Stimulated activated CD4-positive, alpha-beta T cell treated with anti-CD3 and anti-CD28 coated beads, TNF-alpha, amount 100 ng/mL, for 4 hours (primary cell): ENCODE measurements at places on chromosomes 16 and 17.

- no peak for DNase-seq
These were observed 23.4 kb downstream of the MYO18A start for GRCh38 chr17:29156781-29157180.

- DNase-seq: no peak
These were observed 31.4 kb downstream of the GPRC5B start for GRCh38 chr16:19853132-19853741.

GRCh38 chr17:73291260-73291801 lies 20.5 kb downstream of the CDC42EP4 start:
- DNase-seq: no peak

DNA sequence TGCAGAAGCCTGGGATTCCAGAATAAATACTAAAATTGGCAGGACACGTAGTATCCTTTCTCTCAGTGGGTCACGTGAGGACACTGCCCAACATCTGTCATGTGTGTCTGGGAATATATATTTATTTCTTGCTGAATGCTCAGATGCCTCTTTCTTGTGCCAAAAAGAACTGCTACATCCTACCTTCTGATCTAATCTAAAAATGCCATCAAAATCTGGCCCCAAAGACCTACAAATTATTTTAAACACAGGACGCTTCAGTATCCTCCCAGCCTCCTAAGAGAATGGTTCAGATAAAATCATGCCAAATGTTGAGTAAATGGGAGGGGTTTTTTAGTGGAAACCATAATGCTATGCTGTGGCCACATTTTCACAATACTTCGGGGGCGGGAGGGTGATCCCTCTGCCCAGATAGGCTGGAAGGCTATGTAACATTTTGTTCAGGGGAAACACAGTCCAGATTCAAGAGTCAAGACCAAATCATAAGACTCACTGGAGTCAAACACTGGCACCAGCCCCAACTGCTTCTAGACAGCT lies 22.9 kb upstream of the CORO6 start:
- DNase-seq: no peak

GRCh38 chr17:66777689-66778225 lies 57.2 kb upstream of the CACNG5 start:
- no peak for DNase-seq

DNA sequence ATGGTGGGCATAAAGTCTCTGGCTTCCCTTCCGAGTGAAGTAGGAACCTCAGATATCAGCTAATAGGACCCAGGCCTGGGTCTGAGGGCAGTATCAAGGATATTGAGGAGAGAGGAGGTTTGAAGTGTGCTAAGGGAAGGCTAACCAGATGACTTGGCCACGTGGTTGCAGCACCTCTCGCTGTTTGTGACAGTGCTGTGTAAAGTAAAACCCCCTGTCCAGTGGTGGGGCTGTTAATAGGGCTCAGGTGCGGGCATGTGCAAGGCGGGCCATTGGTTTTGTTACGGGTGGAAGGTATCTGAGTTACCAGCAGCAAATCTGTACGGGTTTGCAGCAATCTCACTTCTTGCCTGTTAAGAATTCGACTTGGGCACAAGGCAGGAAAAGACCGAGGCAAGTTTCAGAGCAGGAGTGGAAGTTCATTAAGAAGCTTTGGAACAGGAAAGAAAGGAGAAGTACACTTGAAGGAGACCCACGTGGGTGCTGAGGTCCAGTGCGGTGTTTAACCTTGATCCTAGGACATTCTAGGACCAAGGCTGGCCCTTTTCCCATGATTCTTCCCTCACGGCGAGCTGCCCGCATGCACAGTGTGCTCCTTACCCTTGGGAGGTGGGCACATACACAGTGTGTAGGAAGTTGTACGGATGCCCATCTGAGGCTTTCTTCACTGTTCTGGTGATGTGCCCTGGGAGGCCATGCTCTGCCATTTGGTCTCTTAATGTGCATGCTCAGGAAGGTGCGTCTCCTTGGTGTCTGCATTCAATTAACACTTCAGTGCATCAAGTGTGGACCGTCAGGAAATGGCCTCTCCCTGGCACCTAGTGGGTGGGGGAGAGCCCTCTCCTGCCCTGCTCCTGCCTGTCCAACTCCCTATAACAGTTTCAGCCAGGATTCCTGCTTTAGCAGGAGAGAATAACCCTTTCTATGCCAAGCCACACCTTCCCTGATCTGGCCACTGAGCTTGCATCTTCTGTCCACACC lies 20.3 kb downstream of the SGF29 start:
- DNase-seq: no peak

GRCh38 chr17:50096758-50097157 lies 1.6 kb downstream of the PDK2 start:
- no peak for DNase-seq

- DNase-seq: no peak
These were observed 213.9 kb downstream of the MRTFB start for GRCh38 chr16:14284930-14285512.

- DNase-seq: no peak
These were observed 407.2 kb upstream of the CCL2 start for GRCh38 chr17:33847900-33848299.

- DNase-seq: no peak
These were observed 96.7 kb upstream of the TMEM132E start for GRCh38 chr17:34482730-34483129.

DNA sequence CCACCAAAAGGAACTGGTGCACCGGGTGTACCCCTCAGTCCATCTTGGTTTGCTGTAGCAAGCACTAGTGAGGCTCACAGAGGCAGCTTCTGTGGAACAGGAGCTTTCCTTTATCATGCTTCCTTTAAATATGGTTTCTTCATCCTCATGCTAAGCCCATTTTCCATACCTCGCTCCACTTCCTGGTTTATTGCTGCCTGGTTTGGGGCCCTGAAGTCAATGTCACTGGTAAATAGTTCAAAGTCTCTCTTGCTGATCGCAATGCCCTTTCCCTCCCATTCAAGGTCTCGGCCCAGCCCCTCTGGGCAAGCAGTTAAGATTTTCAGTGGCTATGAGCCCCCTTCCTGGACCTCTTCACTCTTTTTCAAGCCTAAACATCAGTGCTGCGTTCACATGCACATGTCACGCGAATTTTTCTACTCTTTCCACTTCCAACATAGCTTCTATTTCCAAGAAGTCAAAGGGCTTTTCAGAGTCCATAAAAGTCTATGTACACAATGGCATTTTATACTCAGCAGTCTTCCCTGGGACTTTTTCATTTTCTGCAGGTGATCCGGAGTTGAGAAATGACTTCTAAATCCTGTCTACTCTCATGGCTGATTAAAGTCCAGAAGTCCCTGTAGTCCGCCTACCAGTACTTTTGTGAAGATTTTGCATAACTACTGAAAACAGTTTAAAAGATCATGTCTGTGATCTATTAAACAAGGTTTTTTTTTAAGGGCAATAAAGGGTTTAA lies 323.8 kb upstream of the ZFHX3 start:
- no peak for DNase-seq

DNA sequence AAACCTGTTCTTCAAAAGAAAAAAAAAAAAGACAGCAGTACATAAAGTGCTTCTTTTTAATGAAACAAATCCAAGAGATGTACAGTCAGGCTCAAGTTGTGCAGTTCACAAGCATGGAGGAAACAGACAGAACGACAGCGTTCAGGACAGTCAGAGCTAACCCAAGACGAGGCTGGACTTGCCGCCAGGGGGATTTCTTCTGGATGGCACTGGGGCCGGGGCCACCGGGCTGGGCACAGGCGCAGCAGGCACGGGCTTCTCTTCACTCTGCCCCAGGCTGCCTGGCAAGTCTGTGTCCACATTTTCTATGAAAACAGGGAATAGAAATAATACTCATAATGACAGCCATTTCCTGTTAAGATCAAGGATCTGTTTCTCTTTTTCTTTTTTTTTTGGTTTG lies 4.4 kb upstream of the NT5C start:
- no peak for DNase-seq

GRCh38 chr17:79338152-79338551 lies 263.5 kb downstream of the ENGASE start:
- no peak for DNase-seq

DNA sequence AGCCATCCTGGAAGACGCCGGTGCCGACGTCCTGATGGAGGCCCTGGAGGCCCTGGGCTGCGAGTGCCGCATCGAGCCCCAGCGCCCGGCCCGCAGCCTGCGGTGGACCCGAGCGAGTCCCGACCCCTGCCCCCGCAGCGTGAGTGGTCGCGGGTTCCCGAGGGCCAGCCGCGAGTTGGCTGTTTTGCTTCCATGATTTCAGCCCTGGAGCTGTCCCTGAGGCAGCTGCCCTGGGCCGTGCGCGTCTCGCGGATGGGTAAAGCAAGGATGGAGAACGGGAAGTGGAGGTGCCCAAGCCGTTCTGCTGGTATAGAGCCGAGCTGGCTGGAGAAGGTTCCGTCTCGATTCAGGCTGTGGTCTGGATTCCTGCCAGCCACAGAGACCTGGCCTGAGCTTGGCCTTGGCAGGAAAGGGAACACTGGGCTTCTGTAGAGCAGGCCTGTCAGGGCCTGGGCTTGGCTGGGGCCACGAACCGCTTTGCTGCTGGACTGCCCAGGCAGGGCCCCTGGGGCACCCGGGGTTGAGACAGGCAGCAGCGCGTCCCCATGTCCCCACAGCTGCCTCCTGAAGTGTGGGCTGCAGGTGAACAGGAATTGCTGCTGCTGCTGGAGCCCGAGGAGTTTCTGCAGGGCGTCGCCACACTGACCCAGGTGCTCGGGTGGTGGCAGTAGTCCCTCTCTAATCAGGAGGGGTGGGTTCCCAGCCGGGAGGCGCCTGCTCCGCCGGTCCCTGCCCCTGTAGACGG lies 941 bp upstream of the MRPS34 start:
- no peak for DNase-seq

- DNase-seq: no peak
These were observed 48.9 kb downstream of the UBE2G1 start for GRCh38 chr17:4317610-4318009.

GRCh38 chr17:55172612-55173011 lies 92.1 kb upstream of the HLF start:
- DNase-seq: no peak

- DNase-seq: no peak
These were observed 366.3 kb downstream of the NPIPA8 start for GRCh38 chr16:17970157-17970765.

DNA sequence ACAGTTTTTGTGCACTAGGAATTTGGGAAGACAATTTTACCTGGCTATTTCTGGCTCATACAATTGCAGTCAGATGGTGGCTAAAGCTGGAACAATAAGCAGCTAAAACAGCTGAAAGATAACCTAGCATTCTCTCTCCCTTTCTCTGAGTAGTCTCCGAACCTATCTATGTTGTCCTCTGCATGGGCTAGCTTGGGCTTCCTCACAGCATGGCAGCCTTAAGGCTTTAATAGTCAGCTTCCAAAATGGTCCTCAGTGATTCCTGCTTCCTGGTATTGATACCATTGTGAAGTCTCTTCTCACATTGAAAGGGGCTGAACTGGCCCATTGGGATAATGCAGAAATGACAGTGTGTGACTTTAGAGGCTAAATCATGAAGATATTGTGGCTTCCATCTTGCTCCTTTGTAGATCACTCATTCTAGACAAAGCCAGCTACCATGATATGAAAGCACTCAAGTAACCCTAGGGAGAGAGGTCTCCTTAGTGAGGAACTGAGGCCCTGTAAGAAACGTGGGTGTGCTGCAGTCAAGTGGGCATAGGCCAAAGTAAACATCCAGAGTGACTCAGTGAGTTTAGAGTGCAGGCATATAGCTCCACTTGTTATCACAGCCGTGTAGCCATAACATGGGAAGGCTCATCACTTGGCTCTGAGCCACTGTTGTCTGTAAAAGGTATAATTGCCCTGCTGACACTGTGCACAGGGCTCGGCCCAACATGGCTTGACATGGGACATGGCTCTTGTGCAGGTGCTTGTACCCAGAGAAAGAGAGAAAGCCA lies 5.5 kb upstream of the VKORC1 start:
- DNase-seq: no peak

GRCh38 chr17:79410681-79411080 lies 200.2 kb downstream of the RBFOX3 start:
- DNase-seq: no peak

- DNase-seq: no peak
These were observed 6.9 kb upstream of the GJD3 start for GRCh38 chr17:40371261-40371929.

- DNase-seq: no peak
These were observed 176.3 kb downstream of the CPPED1 start for GRCh38 chr16:12627394-12627793.

DNA sequence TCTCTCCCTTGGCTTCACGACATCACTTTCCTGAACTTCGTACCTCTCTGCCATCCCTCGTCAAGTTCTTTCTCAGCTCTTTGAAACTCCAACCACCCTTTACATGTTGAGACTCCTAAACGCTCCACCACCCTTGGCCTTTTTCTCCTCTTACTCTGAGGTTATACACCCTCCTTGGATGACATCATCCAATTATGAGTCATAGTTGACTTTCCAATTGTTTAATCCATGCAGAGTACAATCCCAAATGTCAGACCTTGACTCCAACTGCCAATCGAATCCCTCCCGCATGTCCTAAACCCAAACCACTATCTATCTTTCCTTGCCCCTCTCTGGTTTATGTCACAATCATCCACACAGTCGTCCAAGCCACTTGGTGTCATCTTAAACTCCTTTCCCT lies 18.4 kb upstream of the C16orf82 start:
- DNase-seq: no peak

- no peak for DNase-seq
These were observed 18.0 kb upstream of the SPATA32 start for GRCh38 chr17:45279898-45280297.

DNA sequence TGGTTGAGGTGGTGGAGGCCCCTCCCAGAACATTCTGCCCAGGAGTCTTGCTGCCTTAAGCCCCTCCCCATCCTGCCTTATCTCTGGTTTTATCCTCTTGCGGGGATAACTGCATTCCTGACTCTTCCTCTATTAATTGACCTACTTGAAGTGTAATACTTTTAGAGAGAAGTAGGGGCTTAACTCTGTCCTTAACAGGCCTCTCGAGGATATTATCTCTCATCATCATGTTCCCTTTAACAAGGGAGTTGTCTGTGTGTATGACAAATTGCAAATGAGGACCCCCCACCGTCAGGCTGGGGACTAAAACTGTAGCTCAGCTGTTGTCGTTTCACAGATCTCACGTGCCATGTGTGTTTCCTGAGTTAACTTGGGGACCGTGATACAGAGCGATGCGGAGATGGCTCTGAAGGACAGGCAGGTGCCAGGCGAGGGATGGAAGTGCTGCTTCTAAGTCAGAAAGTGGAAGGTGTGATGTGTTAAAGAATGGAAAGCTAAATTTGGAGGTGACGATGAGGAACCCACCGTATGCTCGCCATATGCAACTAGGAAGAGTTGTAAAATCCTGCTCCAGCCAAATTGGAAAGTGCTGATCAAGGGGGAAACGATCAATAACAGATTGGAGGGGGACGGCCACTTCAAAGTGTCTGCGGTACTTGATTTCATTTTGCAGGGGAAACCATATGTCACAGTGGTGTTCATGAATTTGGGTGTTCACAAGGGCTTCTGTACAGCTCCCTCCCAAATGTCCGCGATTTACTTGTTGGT lies 106.3 kb downstream of the RPTOR start:
- DNase-seq: no peak

DNA sequence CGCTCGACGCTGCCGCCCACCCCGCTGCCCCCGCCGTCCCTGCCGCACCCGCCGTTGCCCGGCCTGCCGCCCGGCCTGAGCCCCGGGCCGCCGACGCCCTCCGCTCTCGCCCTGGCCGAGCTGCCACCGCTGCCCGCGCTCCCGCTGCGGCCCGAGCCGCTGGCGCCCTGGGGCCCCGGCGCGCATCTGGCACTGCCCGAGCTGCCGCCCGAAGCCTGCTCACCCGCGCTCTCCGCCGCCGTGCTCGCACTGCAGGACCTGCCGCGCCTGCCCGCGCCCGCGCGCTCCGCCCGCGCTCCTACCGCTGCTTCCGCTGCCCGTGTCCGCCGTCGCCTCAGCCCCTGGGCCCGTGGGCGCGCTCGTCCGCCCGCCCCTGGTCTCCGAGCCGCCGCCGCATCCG lies 8.4 kb upstream of the CLDN9 start:
- no peak for DNase-seq

- no peak for DNase-seq
These were observed 165.3 kb downstream of the MRTFB start for GRCh38 chr16:14236401-14236800.
